ENCODE measurements at places on chromosomes 12 and 14.
A peak's percentile ranks its signal among the peaks of the same experiment; 100 is the strongest.

DNA sequence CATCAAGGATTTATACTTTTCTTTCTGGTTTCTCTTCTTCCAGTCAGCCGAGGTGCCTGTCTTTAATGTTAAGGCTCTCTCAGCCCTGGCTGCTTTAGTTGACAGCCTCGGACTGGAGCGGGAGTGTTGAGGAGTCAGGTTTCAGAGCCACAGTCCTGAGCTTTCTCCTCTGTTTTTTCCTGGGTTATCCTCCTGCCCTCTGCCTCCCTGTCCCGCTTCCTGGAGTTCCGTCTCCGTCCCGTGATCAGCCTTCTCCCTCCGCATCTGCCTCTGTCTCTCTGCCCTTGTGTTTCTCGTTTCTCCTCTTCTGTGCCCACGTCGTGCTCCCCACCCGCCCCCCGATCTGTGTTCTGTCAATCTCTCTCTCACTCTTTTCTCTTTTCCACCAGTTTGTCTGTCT lies 33.0 kb downstream of the IQSEC3 start:
- no peak for DNase-seq

DNA sequence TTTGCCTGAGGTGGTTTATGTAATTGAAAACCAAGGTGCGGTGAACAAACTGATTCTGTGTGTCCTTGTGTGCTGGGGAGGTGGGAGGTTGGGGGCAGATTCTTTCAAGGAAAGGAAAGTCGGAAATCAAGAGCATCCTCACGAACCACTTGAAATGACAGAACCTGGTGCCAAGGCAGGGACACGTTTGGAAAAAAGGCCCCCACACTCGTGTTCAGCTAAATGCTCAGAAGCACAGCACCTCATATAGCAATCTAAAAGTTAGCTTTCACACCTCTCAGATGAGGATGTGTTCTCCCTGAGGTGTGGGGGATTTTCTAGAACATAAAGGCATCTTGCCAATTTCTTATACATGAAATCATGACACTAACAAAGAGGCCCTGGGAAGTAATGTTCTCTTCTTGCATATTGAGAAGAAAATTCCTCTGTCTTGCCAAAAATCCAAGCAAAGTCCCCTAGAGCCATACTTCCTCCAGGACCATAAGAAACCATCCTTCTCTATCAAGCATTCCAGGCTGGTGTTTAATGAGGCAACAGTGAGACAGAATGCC lies 119.6 kb downstream of the PLXNC1 start:
- no peak for DNase-seq

DNA sequence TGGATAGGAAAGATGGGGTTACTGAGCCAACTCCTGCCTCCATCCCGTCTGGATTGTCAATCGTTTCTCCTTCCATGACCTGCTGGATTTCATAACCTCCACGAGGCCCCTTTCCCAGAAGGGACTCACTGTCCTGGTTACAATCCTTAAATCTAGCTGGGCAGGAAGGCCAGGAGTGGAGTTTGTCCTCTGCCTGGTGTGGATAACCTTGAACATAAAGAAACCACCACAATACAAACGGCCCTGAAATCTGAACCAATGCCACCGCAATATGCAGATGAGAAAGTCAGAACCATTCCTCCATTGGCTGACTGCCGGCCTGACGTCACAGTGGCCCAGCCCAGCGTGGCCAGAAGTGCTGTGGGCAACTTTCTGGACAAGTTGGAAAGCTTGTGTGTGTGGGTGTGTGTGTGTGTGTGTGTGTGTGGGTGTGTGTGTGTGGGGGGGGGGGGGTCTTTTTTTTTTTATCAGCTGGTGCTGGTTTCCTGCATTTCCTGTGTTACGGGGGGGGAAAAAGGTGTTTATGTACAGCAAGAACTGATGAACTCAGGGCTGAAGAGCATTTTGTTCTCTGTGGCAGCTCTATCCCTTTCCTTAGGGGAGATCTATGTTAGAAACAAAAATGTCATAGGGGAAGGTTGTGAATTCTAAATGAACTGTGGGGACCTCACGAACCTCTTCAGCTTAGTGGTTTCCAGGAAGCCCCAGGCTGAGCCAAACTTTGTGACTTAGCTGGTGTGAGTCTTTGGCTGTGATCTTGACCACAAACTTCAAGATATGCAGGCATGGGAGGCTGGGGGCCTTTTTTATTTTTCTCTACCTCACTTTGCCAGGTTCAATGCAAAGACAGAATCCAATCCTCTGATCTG lies 81.6 kb upstream of the MED13L start:
- peak; percentile 73 for DNase-seq

GRCh38 chr14:58782011-58782410 lies 144.2 kb downstream of the DACT1 start:
- no peak for DNase-seq

GRCh38 chr14:100587086-100587762 lies at the start of gene BEGAIN:
Gene BEGAIN, minus strand, starts transcription at chr14:100587417. Its CDS starts 127 bp downstream, at chr14:100587290.
- no peak for DNase-seq

- no peak for DNase-seq
These were observed 117.6 kb downstream of the PTPN11 start for GRCh38 chr12:112536367-112536730.

DNA sequence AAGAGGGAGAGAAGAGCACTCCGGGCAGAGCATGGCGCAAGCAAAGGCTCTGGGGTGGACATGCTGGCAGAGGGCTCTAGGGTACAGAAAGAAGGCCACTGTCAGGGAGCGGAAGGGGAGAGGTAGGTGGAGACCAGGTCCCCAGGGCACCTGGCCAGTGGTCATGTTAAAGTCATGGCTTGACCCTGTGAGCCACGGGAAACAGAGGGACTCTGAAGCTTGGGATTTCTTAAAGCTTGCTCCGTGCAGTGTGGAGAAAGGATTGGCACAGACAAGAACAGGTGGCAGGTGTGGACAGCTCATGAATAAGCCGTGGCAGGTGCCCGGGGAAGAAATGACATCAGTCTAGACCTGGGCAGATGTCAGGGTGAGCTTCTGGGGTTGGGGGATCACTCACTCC lies 413.8 kb downstream of the BCL11B start:
- DNase-seq = no peak

DNA sequence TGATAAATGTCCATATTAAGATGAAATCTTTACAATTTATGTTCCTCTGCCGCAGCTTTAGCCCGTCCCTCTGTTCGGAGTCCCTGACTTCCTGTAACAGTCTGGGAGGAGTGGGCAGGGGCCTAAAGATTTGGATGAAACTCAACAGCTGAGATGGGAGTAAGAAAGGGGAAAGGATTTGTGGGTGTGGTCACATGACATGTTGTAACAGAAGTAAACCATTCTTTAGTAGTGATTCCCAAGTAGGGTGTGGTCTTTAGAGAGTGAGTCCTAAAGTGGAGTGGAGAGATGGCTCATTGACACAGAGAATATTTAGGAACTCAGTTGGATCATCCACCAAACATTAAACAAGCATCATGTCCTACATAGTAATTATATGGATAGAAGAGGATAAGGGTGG lies 12.9 kb downstream of the TMEM117 start:
- no peak for DNase-seq

DNA sequence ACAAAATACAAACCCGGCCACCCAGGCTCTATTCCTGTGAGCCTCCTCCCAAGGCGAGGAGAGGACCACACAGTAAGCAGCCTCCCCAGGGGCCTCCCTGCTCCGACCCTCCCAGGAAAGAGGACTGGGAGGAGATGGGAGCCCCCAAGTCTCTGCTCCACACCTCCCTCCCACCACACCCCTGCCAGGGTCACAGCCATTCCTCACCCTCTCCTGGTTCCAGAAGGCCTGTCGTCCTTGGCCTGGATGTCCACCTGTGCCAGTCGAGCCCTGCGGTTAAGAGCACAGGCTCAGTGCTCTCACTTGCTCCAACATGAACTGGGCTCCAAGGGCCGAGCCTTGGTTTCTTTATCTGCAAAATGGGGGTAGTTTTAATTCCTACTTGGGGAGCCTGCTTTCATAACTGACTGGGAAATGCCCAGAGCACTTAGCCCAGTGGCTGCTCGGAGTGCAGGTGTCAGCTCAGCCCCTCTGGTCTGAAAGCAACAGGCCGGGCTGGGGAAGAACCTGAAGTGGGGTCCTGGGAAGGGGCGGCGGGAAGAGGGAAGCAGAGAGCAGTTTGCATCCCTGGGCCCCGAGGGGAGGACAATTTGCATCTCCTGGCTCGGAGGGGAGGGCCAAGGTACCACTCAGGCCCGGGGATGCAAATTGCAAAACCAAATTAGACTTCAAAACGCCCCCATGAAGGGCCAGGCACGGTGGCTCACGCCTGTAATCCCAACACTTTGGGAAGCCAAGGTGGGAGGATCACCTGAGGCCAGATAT lies 23.6 kb downstream of the TCHP start:
- no peak for DNase-seq

DNA sequence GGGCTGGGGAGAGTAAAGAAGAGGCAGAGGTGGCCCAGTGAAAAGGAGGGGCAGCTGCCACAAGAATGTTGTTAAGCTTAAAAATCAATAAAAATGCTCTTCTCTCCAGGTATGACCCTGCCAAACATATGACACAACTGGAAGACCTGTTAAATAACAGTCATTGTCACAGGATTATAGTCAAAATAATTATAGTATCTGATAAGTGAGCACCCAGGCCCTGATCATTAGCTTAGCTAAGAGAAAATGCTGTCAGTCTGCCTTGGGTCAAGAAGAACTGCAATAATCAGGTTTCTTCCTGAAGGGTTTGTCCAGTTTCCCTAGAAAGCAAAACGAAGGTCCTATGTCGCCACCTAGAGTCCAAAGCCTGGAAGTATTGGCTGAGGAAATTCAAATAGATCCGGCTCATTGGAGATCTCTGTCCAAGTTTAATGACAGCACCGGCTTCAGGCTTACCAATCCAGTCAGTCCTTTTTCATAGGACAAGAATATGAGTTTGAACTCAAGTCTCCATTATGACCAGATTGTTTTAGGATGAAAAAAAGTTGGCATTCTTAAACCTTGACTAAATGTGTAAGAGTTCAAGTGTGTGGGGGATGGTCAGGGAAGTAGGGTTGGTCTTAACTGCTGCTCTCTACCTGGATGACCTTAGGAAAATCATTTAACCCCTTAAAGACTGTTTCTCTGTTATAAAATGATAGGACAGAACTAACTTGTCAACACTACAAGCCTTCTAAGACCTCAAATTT lies 22.5 kb upstream of the NKX2-8 start:
- DNase-seq = no peak

DNA sequence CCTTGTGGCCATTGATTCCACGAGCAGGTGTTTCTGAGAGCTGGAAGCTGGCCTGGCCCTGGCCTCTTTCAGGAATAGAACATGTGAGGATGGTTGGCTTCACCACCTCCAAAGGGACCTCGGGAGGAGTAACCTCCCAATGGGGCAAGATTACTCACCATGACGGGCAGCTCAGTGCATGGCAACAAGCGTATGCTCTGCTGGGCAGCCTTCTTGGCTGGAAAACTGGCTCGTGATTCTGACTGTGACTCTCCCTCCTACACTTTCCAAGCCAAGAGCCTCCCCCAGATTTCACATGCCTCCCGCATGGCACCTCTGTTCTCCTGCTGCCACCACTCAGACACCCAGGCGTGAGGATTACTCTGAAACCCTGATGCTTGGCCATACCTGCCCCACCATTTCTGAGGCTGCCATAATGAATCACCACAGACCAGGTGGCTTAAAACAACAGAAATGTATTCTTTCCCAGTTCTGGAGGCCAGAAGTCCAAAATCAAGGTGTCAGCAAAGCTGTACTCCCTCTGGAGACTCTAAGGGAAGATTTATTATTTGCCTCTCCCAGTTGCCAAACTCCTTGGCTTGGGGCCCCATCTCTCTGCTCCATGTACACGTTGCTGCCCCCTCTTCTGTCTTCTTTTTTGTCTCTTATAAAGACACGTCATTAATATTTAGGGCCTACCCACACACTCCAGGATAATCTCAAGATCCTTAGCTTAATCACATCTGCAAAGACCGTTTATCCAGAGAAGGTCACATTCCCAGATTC lies 215.9 kb downstream of the CHST11 start:
- no peak for DNase-seq

GRCh38 chr14:81826081-81826480 lies 292.4 kb upstream of the SEL1L start:
- DNase-seq = no peak

GRCh38 chr12:53725824-53726223 lies 1.4 kb downstream of the CALCOCO1 start:
- DNase-seq = no peak

DNA sequence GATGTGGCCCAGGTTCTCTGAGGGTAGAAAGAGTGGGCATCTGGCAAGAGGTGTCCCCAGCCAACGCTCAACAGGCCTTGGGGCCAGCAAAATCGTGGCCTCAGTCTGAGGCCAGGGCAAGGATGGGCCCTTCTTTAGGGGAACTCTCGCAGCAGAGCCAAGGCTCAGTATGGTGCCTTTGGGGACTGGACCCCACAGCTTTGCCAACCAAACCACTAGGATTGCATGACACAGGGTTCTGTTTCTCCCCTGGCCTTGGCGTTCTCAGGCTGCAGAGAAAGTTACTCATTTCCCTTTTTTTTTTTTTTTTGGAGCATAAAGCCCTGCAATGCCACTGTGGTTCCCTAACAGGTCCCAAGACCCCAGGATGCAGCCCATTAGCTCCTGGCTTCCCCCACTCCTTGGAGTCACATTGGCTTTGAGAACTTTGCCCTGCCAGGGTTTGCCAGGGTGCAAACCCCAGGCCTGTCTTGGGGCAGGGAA lies 100.6 kb downstream of the LGMN start:
- DNase-seq = no peak

DNA sequence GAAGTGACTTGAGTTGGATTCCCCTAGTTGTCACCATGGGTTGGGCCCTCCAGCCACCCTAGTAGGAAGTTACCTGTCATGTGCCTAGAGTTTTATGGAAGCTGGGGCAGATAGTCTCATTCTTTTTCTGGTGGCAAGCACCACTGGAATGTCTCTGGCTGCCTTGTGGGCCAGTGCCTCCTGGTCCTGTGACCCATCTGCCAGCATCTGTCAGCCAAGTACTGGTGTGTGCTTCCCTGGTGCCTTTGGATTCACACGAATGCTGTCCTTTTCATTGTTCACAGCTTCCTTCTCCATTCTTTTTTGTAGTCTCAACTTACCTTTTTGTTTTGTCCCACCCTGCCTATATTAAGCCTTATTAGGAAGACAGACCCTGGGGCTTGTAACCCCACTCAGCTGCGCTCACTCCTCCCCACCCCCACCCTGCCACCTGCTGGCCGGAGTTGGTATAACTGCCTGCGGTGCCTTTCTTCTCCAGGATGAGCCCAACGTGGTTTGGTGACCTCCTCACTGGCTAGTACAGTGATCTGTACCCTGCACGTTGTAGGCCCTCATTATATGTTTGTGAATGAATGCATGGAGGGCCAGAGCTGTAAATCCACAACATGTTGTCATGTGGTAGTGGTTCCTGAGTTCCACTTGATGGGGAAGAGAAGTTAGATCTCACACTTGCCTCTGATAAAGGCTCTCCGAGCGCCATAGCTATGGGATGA lies 125.7 kb downstream of the TSPAN9 start:
- DNase-seq = peak; percentile 8

DNA sequence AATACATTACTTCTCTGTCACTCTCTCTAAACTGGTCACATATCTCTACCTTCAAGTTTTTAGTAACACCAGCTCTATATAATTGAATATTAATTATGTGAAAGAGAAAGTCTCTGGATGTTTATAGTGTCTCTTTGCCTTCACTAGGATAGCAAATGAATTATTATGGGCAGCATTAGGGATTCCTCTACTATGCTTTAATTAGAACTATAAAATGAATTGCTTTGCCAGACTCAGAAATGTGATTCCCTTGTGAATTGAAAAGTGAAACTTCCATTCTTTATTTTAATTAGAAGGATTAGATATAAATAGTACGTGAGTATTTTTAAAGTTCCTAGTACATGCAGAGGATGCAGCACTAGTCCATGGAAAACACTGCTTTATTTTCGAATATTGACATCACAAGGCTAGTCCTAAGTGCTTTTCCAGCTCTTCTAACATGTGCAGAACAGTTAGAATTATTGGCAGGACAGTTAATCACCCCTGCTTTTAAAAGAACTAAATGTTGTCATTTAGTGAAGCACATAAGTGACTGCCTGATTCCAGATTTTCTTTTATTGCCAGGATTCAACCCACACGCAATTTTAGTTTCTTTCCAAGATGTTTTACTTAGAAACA lies 23.0 kb upstream of the REP15 start:
- DNase-seq = no peak

Measured in CD4-positive, alpha-beta T cell treated with Interleukin-1 beta for 1 hour (primary cell).